ENCODE measurements at places on chromosomes 11 and 22.

GRCh38 chr11:5597953-5598352 is 1.5 kb downstream of the TRIM6 start:
- DNase-seq = no peak

- DNase-seq = no peak
Measured at GRCh38 chr22:18947905-18948304, 11.8 kb upstream of the PRODH start.

DNA sequence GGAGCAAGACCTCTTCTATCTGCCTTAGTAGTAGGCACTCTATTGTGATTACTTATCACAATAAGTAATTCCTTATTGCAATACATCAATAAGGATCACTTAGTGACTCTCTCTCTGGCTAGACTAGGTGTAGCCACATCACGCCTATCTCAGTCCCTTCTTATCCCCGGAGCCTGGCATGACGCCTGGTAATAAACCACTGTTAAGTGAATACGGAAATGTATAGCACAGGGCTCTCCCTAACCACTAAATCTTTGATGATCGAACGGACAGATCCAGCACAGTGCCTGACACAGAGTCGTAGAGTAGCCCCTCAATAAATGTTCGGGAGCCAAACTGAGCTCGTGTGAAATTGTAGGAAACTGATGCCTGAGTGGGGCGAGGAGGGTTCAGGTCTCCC is 143.3 kb downstream of the FBXO7 start:
- no peak for DNase-seq

DNA sequence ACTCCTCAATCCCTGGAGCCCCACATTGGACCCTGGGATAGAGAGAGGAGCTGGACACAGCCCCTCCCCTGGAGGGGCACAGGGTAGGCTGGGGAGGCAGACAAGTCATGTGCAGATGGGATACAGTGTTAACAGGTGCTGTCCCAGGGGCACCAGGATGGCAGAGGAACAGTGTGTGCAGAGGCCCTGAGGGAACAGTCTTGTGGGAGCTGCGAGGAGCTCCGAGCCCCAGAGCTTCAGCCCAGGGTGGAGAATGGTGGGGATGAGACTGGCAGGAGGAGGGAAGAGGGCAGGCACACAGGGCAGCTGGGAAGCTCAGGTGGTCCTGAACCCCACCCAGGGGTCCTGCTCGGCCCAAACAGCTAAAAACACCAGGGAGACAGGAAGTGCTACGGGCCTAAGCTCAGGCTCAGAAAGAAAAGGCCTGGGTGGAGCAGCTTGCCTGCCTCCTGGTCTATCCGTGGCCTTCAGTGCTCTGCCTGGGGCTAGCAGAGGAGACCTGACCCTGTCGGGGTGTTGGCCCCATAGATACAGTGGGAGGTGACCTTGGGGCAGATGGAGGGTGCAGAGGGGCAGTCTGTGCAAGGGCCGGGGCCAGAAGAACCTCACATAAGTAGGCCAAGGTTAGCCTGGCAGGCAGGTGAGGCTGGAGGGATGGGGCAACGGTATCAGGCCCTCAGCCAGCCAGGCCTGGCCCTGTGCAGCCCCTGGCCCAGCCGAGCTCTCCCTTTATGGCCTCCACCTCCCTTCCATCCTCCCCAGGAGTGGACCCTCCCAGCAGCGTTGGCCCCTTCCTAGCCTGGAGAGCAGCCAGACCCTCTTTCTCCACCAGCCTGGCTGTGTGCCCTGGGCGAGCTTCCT is 15.4 kb downstream of the CAPN5 start:
- no peak for DNase-seq

DNA sequence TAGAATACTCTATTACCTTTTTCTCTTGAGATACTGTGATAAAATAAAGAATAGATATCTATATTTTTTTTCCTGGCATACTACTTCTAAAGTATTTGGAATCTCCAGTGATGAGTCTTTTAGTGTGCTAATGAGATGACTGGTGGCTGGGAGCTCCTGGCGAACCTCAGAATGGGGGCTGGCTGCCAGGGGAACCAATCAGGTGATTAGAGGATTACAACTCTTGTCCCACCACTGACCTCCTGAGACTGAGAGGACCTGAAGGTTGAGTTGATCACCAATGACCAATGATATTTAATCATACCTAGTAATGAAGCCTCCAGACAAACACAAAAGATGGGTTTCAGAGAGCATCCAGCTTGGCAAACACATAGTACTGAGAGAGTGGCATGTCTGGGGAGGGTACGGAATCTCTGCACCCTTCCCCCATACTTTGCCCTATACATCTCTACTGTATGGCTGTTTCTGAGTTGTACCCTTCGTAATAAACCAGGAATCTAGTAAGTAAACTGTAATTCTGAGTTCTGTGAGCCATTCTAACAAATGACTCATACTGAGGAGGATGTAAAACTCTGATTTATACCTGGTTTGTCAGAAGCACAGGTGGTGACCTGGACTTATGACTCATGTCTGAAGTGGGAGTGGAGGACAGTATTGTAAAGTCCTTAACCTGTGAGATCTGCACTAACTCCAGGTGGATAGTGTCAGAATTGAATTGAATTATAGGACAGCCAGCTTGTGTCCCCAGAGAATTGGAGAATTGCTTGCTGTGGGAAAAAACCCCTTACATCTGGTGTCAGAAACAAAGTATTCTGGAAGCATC is 325.3 kb upstream of the LRRC4C start:
- no peak for DNase-seq

Measured in fibroblast of pulmonary artery (primary cell).